ENCODE measurements at places on chromosomes 7 and 10.

- DNase-seq, result no peak
These were observed 21.6 kb downstream of the PTER start for GRCh38 chr10:16458166-16458955.

DNA sequence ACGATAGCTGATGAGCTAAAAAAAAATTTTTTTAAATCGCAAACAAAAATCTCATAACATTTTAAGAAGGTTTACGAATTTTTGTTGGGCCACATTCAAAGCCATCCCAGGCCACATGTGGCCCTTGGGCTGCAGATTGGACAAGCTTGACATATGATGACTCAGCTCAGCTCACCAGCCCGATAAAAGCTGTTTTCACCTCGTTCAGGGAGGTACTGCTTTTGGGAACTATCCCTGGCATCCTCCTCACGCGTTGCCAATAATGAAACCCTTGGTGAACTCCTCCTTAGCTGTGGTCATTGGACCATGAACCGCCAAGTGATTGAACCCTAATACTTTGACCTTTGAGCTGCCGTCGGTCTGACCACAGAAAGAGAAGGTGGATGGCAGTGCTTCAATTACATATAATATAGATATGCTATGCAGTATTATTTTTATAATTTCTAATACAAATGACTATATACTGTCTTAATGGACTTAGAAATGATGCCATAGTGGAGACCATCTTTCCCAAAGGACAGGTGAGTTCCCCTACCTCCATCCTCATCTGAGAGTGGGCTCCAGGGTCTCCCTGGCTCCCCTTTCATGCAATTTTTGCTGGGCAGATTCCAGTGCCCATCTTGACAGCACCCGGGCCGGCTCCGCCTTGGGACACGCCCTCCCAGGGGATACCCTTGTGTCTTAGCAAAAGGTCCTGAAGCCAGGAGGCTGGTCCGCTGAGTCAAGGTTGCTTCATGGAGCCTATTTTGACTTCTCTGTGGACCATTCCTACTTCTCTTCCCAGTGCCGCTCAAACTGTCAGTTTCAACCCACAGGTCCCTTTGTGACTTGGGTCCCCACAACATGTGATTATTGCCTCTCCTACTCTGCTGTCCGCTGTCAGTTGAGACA, 707.2 kb downstream of the PARD3 start:
- no peak for DNase-seq

DNA sequence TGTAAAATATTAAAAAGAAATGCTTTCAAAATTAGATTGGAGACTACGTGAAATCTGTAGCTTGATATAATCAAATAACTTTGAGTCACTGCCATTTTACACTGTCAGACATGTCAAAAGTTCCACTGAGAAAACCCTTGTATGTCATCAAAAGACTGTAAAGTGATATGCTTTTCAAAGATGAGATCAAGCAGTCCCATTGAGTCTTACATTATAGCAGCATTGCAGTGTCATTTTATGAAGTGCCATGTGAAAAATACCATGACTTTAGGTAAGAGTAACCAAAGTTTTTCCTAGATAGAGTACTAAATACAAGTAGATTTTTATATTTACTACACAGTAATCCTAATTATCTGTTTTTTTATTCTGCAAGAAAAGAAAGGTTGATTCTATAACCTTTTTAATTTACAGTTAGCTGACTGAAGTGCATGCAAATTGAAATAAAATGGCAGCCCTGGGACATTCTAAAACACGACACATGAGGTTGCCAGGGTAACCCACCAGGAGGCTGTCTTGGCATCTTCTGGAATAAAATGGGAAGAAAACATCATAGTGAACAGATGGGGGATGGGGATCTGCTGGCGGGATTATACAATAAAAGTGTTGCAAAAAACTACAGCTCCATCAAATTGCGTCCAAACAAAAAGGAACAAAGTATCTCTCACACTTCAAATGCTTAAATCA, 91.3 kb upstream of the TMEM106B start:
- DNase-seq, result no peak

DNA sequence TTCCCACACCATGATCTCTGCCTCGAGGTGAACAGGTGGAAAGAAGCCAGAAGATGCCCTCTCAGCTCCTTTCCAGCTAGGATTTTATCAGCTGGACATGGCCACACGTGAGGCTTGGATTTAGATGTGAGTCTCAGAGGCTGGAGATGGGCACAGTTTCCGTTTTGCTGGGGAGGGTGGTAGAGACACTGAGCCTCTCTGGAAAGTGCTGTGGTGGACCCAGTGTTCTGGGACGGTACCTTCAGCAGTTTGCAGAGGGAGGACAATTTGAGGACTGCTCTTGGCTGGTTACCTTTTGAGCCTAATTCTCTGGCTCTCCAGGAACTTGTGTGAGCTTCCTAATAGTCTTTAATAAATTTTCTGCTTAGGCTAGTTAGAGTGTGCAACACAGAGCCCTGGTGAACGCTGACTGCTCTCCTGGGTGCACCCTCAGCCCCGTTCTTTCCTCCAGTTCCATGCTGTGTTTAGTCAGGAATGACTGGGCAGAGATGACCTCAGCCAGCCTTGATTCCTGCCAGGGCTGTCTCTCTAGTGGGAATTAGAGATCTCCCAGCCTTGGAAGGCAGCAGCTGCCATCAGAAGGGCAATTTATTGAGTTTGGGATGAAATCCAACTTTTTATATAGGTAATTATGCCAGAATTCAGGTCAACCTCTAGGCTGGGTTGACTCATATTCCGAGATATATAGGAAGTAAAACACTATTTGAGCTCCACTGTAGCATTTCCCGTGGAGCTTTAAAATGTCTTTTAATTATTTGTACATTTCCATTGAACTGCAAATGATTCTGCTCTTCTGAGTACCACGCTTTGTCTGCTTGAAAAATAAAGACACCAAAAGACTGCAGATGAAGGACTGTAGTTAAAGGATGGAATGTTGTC, 103.9 kb downstream of the GATA3 start:
- DNase-seq, result no peak

GRCh38 chr7:69550991-69551390, 47.3 kb upstream of the AUTS2 start:
- DNase-seq, result no peak

GRCh38 chr7:20913853-20914252, 127.2 kb upstream of the SP8 start:
- no peak for DNase-seq

DNA sequence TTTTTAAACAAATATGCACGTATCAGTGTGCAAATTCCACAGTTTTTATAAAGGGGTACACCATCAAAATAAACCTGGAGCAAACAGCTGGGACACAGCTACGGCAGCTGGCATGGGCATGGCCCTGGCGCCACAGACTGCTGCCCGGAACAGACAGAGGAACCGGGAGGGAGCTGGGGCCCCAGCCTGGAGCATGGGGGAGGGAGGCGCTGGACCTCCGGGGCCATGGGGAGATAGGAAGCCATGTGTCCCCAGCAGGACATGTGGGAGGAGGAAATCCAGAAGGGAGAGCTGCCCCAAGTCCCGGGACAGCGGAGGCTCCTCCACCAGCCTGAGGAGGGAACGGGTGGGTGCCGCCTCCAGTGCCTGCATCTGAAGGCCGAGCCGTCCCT, 180.1 kb downstream of the MAD1L1 start:
- DNase-seq, result no peak

- no peak for DNase-seq
These were observed 3.2 kb downstream of the TRIL start for GRCh38 chr7:28954946-28955345.

DNA sequence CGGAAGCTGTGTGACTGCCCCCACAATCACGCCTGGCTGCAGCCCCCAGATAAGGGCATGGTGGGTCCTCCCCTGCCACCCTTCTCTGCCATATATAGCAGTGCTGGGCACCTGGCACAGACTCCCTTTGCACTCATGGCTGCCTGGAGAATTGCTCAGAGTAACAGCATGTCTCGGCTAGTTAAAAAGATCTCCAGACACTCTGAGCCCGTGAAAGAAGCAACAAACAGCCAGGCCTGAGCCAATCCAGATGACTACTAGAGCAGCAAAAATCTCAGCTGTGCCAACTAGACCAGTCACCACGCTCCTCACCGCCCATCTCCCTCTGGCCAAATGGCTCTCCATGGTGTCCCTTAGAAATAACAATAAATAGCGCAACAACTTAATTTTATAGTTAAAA, 71.3 kb downstream of the PARD3 start:
- DNase-seq, result no peak

- DNase-seq, result no peak
These were observed 347.8 kb downstream of the ELMO1 start for GRCh38 chr7:37100735-37101331.

DNA sequence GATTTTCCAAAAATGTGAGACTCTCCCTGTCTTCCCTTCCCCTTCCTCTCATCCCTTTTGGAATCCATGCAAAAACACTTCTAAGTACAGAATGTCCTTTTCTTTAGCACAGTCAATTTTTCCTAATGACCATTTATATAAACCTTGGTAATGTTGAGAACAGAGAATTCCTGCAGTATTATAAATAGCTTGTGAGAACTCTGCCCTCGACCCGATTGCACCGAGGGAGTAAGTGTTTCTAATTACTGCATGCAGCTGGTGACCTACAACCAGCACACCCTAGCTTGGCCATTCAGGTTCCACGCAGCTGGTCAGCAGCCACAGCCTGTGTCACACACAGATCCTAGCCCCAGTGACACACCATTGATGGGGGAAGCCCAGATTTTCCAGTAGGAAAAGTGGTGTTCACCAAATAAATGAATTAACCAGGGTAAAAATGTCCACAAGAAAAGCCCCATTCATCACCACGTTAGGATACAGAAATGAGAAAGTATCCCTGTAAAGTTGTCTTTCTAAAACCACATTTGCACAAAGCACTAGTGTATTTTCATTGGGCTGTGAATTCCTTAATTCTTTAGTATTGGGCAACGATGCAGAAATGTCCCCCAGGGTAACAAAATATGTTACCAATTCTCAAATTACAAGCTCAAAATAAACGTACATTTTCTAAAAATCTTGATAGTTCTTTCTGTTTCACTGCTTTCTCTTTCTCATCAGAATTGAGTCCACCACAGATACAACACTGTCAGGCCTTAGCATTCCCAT, 499.0 kb upstream of the KLF6 start:
- DNase-seq, result peak; percentile 42

- DNase-seq, result no peak
These were observed 34.4 kb downstream of the GLI3 start for GRCh38 chr7:42202601-42203000.

- DNase-seq, result peak; percentile 51
These were observed 4.1 kb upstream of the SGCE start for GRCh38 chr7:94660006-94660405.

GRCh38 chr10:37704566-37704965, 152.8 kb downstream of the ZNF248 start:
- DNase-seq, result no peak

DNA sequence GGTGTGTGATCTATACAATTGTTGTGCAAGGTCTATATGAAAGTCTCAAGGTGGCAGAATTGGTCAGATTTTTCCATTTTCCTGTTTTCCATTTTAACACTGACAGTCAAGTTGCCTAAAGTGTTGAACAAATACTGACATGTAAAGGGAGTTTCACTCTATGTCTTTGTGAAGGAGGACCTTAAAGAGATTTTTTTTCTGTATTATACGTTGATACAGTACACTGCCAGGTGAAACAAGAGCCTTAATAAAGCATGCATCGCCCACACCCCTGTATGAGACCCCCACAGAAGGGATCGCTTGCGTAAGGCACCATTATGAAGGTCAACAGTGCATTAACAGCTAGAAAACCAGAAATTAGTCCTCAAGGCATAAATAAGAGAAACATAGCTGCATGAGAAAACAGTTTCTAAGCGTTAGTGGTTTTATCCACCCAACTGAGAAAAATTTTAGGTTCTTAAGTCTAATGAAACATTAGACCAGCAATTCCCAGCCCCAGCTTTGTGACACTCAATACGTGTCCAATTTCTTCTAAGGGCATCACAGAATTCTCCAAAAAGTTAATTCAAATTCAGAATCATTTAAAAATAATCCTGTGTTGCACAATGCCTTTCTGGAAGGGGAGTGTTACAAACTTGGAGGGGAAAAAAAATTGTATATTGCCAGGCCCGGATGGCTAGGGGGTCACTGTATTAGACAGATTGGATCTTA, 6.9 kb downstream of the KLF6 start:
- DNase-seq, result peak; percentile 43

GRCh38 chr10:18498998-18499397, 152.4 kb downstream of the NSUN6 start:
- no peak for DNase-seq

- no peak for DNase-seq
These were observed 197.5 kb upstream of the PRSS58 start for GRCh38 chr7:142455392-142455791.

DNA sequence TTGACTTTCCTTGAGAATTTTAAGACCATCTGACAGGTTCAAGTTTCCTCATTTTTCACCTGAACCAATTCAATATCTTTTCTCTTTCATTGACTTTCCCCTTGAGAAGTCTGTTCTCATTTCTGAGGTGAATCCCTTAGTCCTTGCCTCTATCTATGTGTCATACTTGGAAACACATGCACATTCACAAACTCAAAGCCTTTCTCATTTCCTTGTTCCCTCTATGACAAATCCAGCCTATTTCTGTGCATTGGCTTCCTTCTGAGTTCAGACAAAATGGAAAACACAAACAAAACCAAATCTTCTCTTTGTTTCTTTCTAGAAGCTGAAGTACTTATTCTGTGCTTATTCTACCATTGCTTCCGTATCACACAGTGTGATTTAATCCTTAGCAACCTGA, 13.8 kb downstream of the PTTG1IP2 start:
- no peak for DNase-seq

- no peak for DNase-seq
These were observed 5.9 kb downstream of the GNAT3 start for GRCh38 chr7:80505900-80506500.

- no peak for DNase-seq
These were observed 144.2 kb downstream of the SPAG6 start for GRCh38 chr10:22489467-22489866.

All from fibroblast of pulmonary artery (primary cell).